ENCODE measurements at places on chromosomes 4 and X.

GRCh38 chr4:15992167-15992485 is 29.2 kb upstream of the FGFBP2 start:
- no peak for DNase-seq

DNA sequence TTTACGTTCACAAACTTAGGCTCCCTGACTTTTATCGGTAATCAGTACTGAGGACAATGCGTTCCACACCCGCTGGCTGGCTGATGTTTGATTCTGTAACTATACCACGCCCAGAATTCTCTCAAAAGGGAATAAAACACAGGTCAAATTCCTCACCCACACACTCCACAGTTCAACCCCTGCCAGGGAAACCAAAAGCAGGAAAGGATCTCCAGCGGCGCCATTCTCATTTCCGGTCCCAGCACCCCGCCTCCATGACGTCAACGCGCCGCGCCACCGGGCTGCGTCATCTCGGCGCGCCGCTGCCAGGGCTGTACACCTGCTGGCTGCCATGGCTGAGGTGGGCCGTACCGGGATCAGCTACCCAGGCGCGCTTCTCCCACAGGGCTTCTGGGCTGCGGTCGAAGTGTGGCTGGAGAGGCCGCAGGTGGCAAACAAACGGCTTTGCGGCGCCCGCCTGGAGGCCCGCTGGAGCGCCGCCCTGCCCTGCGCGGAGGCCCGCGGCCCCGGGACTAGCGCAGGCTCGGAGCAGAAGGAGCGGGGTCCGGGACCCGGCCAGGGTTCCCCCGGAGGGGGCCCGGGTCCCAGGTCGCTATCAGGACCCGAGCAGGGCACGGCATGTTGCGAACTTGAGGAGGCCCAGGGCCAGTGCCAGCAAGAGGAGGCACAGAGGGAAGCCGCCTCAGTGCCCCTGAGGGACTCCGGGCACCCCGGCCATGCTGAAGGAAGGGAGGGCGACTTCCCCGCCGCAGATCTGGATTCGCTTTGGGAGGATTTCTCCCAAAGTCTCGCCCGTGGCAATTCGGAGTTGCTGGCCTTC is at the start of the genes ACOX3 and TRMT44:
TSS of gene ACOX3 (minus strand) at position 232 of the 820 bp plus-strand sequence. CDS start 24,202 bp downstream, outside the sequence.
TSS of gene TRMT44 (plus strand) at position 286 of the 820 bp plus-strand sequence. CDS start at position 332, 46 bp downstream.
- DNase-seq = peak; percentile 87

DNA sequence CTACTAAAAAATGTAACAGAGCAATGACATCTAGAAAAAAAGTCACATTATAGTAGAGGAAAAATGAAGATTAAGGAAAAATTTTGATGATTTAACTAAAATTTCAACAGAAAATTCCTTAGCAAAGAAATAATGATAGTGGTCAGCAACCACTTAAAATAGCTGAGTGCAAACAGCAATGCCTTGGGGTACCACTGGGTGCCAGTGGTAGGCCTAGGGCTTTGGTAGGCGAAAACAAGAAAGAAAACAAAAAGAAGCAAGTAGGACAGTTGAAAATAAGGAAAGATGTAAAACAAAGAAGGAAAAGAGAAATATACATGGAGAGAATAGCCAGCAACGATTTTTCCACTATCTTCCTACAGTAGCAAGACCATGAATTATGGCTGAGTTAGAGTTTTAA is 313.5 kb upstream of the IRS4 start:
- no peak for DNase-seq

- DNase-seq = no peak
These were observed 25.4 kb downstream of the RBPJ start for GRCh38 chr4:26346203-26346620.

DNA sequence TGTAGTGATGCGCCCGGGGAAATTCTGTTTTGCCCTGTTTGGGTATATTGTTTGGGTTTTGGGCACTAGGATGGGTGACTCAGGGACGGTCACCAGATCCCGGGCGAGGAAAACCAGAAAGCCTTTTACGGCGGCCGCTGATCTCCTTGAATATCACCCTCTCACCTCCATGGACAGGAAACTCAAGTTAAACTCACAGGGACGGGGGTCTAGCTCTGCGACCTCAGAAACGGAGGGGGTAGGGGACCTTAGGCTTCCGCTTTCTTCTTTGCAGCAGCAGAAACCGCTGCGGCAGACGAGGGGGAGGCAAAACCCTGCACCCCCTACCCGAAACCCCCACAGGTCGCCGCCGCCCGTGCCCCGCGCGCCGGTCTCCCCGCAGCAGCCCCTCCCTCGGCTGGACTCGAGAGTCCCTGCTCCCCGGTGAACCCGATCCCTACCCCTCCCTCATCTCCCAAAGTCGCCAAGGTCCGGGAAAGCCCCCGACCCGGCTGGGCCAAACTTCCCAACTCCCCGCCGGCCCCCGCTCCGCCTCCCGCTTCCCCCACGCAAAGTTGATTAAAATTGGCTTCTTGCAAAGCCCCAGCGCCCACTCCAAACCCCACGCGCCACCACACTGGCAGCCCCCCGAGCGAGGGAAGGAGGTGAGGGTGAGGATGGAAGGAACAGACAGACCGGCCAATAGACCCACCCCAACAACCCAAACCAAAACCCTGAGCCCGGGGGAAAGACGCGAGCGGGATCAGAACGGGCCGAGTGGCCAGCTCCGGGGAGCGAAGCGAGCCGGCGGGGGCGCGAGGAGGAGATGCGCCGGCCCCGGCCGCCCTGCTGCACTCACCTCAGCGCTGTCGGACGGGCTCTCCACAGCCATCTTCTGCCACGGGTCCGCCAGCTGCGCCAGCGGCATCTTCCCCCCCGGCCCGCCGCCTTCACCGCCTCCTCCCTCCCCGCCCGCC is 705 bp downstream of the RPS6KA3 start:
- no peak for DNase-seq

GRCh38 chr4:22473268-22473667 is 42.6 kb downstream of the ADGRA3 start:
- no peak for DNase-seq

DNA sequence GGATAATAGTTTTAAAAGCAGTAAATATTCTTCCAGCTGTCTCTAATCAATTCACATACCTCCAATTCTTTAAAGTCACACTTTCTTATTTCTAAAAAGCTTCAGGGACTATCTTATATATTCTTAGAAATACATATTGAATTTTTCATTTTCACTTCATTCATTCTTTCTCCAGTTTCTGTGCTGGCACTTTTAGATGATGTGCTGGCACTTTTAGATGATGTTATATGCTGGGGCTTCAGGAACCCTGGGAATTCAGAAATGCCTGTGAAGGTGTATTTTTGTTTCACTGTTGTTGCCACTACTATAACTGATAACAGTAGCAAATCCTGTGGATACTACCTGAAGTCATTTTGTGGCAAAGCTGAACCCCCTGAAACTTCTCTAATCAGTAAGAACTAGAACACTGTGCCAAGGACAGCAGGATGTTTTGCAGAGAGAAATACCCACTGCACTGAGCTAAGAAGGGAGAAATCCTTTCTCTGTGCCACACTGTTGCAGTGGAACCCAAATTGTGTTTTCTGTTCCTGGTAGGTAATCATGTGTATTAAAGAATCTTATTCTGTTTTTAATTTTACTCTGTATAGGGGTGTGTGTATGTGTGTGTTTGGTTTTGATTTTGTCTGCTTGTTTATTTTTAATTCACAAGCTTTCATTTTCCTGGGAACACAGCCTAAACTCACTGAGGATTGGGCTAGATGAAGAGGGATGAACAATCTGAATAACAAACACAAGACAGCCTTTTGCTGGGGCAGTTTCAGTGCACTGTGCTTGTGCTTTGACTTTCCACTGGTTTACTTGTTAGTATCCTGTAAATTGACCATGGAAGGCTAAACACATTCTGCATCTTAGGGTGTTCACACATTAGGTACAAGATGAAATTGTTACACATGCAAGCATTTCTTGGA is 898.3 kb downstream of the CCSER1 start:
- no peak for DNase-seq

DNA sequence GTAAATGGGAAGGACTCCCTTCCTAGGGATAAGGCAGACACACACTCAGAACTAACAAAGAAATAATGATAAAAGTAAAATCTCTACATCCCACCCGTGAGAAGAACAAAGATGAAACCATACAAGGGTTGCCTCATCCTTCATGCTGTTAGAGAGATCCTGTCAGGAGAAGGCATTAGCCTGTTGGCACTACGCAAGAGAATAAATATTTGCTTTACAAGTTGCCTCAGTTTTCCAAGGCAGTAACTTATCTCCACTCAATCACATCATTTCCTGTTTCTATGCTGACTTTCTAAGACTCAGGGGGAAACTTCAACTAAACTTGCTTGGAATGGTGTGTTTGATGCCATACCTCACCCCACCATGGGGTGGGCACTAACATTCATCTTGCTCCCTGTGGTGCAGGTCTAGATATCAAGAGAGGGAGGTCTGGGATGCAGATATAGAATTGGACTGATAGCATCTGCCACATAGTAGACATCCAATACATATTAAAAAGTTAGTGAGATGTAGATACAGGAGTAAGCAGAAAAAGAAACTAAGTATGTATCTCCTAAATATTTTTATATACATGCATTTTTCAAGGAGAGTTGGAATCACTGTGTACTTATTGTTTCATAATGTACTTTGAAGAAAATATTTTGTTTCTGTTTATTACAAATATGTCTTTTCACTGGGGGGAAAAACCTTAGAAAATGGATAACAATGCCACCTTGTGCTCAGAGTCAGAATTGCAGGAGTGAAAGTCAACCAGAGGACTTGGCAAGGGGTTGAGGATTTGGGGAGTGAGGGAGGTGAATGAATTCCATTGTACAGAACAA is 57.2 kb upstream of the BEX4 start:
- DNase-seq = no peak

GRCh38 chr4:111666826-111667360 is 478.4 kb upstream of the FAM241A start:
- DNase-seq = no peak

DNA sequence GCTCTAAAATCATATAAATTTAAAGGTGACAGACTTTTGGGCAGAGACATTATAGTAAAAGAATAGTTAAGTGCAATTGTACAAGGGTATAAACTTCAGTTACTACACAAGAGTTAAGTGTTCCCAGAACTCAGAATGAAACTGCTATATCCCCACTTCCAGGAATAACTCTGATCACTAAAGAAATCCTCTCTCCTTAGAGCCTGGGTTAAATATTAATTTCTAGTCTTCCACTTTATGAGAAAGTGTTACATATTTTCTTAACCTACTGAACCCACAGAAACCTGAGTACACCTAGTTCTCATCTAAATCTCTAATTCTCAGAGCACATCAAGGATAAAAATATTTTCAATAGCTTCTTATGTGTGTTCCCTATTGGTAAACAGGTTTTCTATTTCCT is 99.1 kb upstream of the USP38 start:
- DNase-seq = no peak

GRCh38 chrX:2242326-2242725 is 258.4 kb downstream of the DHRSX start:
- no peak for DNase-seq

DNA sequence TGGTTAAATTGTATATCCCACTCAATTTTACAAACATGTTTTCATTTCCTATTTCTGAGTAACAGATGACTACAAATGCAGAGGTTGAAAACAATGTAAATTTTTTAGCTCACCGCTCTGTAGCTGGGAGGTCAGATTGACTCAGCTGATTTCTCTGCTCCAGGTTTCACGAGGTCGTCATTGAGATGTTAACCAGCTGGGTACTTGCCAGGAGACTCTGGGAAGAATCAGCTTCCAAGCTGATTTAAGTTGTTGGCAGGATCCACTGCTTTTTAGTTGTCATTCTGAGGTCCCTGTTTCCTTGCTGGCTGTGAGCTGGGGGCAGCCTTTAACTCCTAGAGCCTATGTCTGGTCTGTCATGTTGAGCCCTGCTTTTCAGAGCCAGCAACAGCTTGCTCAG is 864.3 kb upstream of the AGA start:
- no peak for DNase-seq

GRCh38 chr4:118941799-118942198 is 53.1 kb downstream of the SYNPO2 start:
- DNase-seq = no peak

GRCh38 chr4:79370026-79370425 is 38.0 kb downstream of the GK2 start:
- no peak for DNase-seq

GRCh38 chr4:8560265-8561047 is 19.7 kb upstream of the GPR78 start:
- DNase-seq = no peak

DNA sequence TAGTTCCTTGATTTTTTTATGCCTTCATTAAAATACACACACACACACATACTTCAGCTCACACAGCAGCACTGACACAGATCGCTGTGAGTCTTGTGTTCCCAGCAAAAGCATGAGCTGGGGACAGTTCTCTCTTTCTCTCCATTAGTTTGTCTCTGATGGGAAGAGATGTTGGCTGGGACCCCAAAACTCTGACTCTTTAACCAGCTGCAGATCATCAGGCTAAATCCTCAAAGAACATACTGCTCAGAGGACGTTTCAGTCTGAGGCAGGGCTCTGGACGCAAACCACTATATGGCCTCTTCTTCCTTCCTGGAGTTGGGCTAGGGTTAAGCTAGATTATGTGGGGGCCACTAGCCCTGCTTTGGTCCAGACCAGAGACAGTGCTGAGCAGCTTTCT is 109.6 kb downstream of the NHSL2 start:
- DNase-seq = no peak

- no peak for DNase-seq
These were observed 114.3 kb downstream of the VSIG4 start for GRCh38 chrX:65925592-65925991.
